HFFc6 (cell line): ENCODE measurements at places on chromosomes 7 and 10. TPM values are rescaled to one million over a fixed set of nuclear protein-coding genes. Genes with fewer than 3 reads are reported as not detected.

GRCh38 chr7:121163699-121164098 lies 165.1 kb upstream of the WNT16 start:
- DNase-seq, result peak; percentile 8

GRCh38 chr7:3033136-3033535 lies 10.5 kb downstream of the CARD11 start:
- DNase-seq, result no peak

- peak; percentile 46 for DNase-seq
Observed at GRCh38 chr7:44104860-44105771, 971 bp downstream of the AEBP1 start.

DNA sequence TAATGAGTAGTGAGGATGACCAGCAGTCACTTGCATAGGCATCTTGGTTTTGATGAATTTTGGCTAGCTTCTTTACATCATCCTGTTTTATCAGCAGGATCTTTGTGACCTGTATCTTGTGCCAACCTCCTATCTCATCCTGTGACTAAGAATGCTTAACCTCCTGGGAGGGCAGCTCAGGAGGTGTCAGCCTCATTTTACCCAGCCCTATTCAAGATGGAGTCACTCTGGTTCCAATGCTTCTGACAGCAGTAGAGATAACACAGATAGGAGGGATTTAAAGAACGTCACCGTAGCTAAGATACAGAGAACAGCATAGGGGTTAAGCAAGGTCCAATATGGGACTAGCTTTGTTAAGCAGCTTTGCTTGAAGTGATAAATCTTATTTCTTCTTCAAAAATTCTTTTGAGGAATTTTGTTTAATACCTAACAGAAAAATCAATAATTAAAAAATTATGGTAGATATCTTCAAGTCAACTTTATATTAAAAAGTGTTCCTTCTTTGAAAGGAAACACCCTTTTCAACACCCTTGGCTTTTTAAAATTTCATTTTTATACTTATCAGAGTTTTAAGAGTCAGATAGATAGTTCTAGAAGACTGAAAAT lies 39.9 kb downstream of the TMEM229A start:
- no peak for DNase-seq

- DNase-seq, result no peak
Observed at GRCh38 chr10:61099756-61100155, 155.8 kb upstream of the RHOBTB1 start.

- no peak for DNase-seq
Observed at GRCh38 chr7:44769376-44769775, 20.7 kb downstream of the ZMIZ2 start.

DNA sequence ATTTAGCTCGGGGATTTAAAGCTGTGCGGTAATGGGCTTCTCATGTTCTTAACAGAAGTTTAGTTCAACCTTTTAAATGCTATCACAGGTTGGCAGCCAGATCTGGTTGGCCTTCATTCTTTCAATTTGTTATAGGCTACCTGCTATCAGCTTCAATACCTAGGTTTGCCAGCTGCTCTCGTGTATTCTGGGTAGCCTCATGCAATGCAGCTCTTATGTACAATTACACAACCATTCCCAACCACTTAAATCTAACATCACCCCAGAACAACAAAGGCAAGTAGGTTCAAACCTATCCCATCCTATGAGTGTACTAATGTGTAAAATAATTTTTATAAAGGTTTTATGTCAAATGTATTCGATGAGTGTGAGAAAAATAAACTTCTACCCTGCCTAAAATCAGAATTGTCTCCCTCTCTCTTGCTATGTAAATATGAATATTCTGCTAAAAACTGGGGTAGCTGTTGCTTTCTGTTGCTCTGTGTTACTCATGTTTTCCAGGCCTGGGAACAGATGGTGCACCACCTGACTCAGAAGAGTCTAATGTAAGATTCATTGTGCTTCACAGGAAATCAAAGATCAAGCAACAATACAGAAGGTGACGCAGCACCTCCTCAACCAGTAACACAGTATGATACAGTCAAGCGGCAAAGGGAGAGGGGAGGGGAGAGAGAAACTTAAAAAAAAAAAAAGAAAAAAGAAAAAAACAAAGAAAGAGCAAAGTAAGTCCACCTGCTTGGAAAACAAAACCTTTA lies 188.6 kb downstream of the ETV1 start:
- DNase-seq, result peak; percentile 82

- no peak for DNase-seq
Observed at GRCh38 chr7:4527988-4528636, 154.0 kb upstream of the FOXK1 start.

The DGKB gene
- 0.34 to 0.66 TPM (median 0.64 TPM) in 3 replicates for total RNA-seq

The WIPF3 gene
- total RNA-seq, result not detected in 3 replicates

The FIGNL1 gene
- 8.6 and 10.3 TPM in 2 replicates for total RNA-seq

The BCL7B gene
- total RNA-seq, result 50.4 to 56.8 TPM (median 55.7 TPM) in 3 replicates

The OPALIN gene
- total RNA-seq, result not detected in 3 replicates
